ENCODE measurements at places on chromosomes 1 and 21.
A peak's percentile ranks its signal among the peaks of the same experiment; 100 is the strongest.

GRCh38 chr1:103783944-103784377 is 34.3 kb downstream of the AMY1C start:
- DNase-seq: no peak

DNA sequence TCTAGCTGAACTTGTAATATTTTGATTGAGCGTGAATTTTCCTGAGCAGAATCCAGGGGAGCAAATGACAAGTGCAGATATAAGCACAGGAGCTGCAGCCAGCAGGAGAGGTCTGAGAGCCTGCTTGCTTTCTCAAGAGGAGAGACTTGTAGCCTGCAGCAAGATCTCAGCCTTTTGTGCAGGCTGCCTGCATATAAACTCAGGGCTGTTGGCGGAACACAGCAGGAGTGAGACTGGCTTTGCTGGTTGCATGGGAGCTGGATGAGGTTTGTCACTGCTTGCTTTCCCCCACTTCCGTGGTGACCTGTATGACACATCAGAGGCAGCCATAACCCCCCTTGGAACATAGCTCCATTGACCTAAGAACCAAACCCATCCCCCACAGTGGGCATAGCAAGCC is 725.4 kb upstream of the RGS18 start:
- no peak for DNase-seq

GRCh38 chr1:36392836-36393235 is 4.9 kb downstream of the LSM10 start:
- DNase-seq: no peak

- no peak for DNase-seq
Measured at GRCh38 chr1:173418107-173418985, 58.8 kb upstream of the PRDX6 start.

DNA sequence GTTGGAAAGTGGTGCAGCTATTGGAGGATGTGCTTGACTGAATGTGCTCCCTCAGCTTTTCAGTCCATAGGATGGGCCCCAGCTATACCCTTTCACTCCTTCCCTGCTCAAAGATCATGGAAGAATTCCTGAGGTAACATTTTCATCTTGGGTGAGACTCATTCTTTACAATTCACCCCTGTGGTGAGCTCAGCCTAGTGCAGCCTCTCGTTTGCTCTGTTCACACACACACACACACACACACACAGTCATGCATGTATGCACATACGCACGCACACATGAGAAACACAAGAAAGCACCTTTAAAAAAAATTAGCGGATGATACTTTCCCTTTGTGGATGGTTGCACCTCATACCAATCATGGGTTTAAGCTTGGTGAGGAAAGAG is 25.8 kb downstream of the CCN1 start:
- no peak for DNase-seq

DNA sequence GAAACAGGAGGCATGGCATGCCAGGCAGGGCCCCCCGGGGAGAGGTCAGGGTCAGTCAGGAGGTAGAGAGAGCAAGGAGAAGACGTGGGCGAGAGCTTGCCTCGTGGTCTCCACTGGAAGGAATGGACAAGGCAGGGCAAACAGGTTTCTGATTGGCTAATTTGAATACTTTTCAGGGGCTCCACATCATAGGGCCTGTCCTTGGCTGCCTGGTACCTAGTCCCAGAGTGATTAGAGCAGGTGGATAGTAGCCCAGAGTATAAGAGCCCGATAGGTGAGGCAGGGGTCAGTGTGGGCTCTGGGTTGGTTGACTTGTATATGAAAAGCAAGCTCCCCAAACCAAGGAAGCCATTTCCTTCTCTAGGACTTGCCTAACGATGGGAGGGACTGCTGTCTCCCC is 178.6 kb downstream of the ZP4 start:
- no peak for DNase-seq

DNA sequence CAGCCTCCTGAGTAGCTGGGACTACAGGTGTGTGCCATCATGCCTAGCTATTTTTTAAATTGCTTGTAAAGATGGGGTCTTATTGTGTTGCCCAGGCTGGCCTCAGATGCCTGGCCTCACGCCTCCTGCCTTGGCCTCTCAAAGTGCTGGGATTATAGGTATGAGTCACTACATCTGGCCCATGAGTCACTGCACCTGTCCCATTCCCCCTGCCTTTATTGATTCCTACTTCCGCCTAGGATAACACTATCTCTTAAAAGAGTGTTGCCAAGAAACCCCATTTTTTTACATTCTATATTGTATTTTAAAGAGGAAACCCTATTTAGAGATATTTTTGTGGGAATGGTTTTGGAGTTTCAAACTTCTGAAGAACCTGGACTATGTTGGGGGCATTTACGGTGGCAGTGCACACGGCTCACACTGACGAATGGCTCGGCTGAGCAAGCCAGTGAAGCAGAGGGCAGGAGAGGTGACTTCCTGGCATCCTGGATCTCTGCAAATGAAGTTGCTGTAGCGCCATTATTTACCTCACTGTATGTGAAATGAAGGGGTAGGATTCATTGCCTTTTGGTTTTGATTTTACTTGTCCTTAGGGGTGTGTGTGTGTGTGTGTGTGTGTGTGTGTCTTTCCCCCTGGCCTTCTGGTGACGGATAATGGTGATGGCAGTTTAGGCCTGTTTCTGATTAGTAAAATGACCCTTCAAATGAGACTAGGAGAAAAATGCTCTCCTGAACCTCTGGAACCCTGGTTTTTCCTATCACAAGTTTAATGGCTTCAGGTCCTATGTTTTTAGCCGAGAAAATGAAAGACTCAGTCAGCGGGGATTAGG is 22.5 kb downstream of the KIF26B start:
- DNase-seq: peak; percentile 8

GRCh38 chr21:44458971-44459711 is 3.8 kb downstream of the LRRC3 start:
- DNase-seq: no peak

DNA sequence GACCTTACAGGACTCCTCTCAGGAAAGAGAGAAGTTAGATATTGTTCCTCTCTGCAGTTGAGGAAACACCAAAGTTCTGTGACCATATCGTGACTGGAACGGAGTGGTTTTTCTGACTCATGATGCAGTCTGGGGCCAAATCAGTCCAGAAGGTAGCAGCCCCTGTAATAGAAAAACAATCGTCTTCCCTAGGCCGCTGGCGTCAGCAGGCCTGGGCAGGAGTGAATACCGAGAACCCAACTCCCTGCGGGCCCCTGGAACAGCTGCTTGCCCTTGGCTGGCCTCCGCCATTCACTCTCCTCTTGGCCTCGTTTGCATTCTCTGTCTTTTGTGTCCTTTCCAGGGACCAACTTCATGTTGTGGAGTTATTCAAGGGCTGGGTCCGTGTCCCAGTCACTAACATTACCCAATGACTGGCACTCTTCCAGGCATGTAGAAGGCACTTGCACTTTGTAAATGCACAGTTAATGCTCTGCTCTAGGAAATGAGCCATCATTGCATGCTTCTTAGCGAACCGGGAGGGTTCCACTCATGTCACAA is 10.9 kb upstream of the CD101 start:
- DNase-seq: no peak

GRCh38 chr1:108512239-108513043 is 47.5 kb upstream of the EEIG2 start:
- DNase-seq: no peak

- peak; percentile 84 for DNase-seq
Measured at GRCh38 chr1:116203920-116204319, 92.7 kb downstream of the MAB21L3 start.

GRCh38 chr1:107976431-107976830 is 11.5 kb upstream of the VAV3 start:
- no peak for DNase-seq

GRCh38 chr1:201753492-201753891 is 75.5 kb upstream of the IPO9 start:
- DNase-seq: no peak

DNA sequence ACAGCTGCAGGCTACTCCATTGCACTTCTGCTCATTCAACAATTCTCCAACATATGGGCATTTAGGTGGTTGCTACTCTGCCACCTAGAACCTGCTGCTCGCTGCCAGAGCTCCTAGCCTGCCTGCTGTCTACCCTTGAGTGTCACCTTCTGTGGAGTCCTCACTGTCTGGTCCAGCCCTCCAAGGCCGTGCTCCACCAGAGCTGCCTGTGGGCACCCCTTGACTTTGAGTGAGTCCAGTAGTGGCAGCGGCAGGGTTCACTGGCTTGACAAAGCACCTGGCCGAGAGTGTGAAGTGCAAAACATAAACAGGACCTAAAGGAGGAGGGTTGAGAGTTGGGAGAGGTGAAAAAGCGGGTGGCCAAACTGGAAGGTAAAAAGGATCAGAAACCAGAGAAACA is 120.3 kb upstream of the DNAH14 start:
- no peak for DNase-seq

- DNase-seq: no peak
Measured at GRCh38 chr1:173409613-173410012, 67.5 kb upstream of the PRDX6 start.

- DNase-seq: no peak
Measured at GRCh38 chr1:228271701-228272251, 63.9 kb downstream of the OBSCN start.

Data from NCI-H524 (cell line).